Thyroid gland (tissue), 4 donors: ENCODE measurements at places on chromosomes 13 and 19. TPM values are rescaled to one million over a fixed set of nuclear protein-coding genes. Genes with fewer than 3 reads are reported as not detected.

The SLC25A41 gene
- not detected for total RNA-seq

The ZNF534 gene
- 0.50 TPM for total RNA-seq

The SLAIN1 gene
- total RNA-seq = 25.4 TPM

The CNN1 gene
- total RNA-seq = 7.2 TPM

The IL27RA gene
- total RNA-seq = 2.4 TPM

The MEIS3 gene
- total RNA-seq = 6.2 TPM

The TTC9B gene
- not detected for total RNA-seq
